NCI-H1694 treated with DMSO at 0.1 percent for 48 hours (cell line): ENCODE measurements at places on chromosomes 6 and 20.

DNA sequence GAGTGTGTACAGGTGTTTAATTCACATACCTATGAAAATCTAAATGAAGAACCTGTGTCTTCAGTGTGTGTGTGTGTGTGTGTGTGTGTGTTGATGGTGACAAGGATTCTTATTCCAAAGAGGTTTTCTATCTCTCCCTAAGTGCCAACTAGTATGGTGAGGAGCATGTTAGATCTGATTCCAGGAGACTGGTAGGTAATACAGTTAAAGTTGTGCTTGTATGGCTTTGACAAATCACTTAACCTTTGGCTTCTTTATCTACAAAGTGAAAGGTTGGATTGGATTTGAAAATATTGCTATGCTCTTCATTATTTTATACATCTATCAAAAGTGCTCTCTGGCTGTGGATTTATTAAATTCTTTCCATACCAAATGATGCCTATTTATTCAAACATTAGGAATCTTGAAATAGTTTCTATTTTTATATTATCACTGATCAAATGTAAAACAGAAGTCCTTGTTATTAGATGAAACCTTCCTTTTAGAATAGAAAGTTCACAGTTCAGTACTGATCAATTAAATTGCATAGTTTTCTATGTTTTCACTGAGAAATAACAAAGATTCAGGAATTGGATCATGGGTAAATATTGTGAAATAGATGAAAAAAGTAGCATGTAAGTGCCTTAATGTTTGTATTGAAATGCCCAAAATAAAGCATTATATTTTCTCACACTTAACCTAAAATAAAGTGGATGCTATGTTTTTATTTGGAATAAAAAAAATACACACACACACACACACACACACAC lies 84.4 kb upstream of the MLIP start:
- DNase-seq, result no peak

GRCh38 chr20:34363465-34364222 lies 571 bp downstream of the ITCH start:
- no peak for DNase-seq

DNA sequence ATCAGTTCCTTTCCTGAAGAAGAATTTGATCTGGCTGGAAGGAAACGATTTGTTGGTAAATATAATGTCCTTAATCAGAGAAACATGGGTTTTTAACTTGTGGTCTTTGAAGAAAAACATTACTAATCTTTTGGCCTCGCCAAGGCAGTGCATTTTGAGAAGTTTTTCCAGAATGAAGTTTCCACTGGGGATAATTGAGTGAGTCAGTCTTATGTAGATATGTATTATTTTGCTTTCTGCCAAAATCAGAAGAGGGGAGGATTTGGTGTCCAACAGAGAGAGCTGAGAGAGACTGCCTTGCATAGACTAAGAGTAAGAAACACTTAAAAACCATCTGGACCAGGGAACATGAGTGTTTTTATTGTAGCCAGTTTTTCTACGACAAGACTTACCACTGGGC lies 79.9 kb downstream of the FNDC1 start:
- DNase-seq, result no peak

DNA sequence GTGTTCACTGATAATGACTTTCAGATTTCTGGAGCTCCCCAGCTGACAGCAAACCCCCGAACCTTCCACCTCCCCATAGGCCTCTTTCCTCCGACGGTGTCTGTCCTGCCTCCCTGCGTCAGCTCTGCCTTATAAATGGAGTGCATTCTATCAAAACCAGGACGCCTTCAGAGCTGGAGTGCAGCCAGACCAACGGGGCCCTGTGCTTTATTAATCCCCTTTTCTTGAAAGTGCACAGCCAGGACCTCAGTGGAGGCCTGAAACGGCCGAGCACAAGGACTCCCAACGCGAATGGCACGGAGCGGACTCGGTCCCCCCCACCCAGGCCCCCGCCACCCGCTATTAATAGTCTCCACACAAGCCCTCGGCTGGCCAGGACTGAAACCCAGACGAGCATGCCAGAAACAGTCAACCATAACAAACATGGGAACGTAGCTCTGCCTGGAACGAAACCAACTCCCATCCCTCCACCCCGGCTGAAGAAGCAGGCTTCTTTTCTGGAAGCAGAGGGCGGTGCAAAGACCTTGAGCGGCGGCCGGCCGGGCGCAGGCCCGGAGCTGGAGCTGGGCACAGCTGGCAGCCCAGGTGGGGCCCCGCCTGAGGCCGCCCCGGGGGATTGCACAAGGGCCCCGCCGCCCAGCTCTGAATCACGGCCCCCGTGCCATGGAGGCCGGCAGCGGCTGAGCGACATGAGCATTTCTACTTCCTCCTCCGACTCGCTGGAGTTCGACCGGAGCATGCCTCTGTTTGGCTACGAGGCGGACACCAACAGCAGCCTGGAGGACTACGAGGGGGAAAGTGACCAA lies 42.3 kb upstream of the NAA20 start:
- peak; percentile 27 for DNase-seq

- no peak for DNase-seq
These were observed at the start of gene OGFR for GRCh38 chr20:62804627-62805154. Gene OGFR (plus strand): TSS chr20:62804835. CDS start chr20:62804860, 25 bp downstream.

GRCh38 chr6:148398678-148399077 lies 56.0 kb downstream of the SASH1 start:
- DNase-seq, result no peak

- no peak for DNase-seq
These were observed 14.0 kb downstream of the SPAG4 start for GRCh38 chr20:35629427-35630145.

DNA sequence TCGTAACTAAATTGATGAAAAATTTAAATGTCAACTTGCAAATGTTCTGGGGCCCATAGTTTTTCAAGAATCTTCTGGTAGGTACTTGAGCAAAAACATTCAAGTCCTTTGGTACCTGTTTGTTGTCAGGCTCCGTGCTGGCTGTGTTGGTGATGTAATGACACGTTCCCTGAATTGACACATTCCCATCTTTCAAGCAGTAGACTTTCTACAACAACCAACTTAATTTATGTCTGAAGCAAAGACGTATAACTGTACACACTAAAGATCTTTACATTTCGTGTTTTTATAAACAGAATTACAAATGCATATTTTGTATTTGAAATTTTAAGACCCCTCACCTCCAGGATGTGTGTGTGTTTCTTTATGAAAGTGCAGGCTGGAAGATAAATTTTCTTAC lies 49.5 kb downstream of the NCOA3 start:
- no peak for DNase-seq

DNA sequence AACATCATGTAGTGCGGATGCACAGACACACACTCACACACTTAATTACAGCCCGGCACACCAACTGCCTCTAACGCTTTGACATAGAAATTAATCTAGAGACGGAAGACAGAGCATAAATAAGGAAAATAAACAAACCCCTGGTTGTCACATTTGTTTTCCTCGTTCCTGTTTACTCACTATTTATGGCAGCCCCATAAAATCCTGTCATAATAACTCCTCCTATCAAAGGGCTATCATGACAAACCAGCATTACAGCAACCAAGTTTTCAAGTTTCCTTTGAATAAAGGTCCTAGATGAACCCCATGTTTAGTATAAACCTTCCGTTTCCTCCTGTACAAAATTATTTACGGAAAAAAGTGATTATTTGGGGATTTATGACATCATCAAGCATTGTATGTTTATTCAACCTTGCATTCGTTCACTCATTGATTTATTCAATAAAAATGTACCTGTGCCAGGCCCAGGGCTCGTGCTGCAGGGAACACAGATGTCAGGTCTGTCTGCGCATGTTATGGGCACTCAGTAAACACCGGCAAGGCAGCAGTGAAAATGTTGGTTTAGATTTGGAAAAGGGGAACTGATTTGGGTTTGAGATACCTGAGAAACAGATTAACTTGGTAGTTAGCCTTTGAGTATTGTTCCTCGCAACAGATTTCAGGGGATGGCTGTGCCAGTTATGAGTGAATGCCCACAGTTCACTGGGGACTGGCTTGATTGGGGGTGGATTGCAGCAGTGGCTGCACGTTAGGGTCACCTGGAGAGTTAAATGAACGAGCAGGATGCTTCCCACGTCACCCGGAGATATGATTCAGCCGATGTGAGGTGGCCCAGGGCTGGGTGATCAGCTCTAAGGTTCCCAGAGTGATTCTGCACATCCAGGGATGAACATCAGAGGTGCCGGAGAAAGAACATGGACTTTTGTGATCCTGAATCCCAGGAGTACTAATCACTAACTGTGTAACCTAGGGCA lies 295.3 kb upstream of the FOXQ1 start:
- DNase-seq, result no peak
